ENCODE measurements at places on chromosomes 12 and 14.

DNA sequence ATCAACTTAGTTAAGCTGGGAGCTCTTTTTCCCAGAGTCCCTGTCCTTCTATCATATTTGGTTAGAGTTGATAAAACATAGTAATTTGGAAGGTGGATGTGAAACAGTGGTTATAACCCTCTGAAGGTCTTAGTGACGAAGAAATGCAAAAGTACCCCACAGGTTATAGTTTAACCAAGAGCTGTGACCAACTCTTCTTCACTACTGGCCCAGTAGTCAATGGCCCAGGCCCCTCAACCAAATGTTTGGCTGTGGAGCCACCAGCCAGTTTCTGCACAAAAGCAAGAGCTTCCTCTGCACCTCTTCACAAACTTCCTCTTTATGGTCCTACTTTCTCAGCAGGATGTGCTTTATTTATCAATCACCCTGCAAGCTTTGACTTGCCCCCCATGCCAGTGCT lies 132.6 kb downstream of the BMP4 start:
- no peak for DNase-seq

- DNase-seq = no peak
These were observed 20.5 kb downstream of the PPHLN1 start for GRCh38 chr12:42346403-42347002.

DNA sequence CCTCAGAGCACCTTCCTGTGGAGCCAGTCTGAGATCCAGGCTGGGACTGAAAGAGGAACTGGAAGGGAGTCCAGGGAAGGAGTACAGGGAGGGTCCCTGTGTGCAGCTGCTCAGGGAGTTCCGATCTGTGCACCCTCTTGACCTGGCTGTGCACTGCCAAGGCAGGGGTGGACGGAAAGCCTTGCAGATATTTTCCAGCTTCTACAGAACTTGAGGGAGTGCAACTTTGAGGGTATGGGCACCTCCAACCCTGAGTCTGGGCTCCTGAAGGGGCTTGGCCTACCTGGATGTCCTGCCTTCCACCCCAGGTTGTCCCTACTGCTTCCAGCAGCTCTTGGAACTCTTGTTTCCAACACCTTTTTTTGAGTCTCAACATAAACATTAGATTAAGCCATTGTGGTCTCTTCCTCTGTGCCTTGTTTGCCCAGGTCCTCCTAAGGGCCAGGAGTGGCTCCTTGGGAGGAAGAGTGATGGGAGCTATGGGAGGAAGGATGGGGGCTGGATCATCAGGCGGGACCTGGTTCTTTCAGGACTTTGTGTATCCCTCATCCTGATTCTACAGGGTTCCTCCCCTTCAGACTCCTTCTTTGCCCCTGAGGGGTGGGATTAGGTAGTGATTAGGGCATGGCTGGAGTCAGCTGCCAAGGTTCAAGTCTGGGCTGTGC lies 3.5 kb downstream of the KRT7 start:
- DNase-seq = no peak

GRCh38 chr12:91317306-91317705 lies 134.7 kb upstream of the DCN start:
- DNase-seq = no peak

DNA sequence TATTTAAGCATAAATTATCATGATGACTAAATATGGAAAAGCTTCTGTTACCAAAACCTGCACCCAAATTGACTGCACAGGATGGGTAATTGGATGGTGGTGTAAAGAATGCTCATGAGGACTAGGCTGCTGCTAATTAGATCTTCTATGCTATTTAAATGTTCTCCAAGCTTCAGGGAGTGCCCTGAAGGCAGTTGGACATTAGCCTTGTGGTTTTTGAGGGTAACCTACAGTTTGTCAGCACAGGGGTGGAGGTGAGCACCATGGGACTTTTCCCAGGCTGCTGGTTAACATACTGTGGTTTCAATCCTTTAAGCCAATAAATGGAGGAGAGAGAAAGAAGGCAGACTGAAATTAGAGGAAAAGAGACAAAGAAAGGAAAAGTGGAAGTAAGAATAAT lies 145.0 kb downstream of the WIF1 start:
- DNase-seq = no peak

DNA sequence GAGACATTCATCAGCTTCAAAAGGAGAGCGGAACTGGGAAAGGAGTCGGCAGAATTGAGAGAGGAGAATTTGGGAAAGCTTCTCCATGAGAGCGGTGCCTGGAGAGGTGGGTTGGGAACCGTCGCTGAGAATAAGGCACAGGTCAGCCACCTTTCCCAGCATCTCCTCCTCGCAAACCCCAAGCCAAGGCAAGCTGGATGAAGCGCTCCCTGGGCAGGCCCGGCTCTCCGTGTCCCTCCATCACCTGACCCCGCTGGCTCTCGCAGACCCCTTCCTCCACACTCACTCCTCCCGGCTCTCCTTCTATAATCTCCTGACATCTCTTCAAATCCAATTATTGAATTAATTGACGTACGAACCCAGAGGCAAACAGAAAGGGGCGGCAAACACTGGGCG lies 18.9 kb upstream of the ATP5MC2 start:
- no peak for DNase-seq

DNA sequence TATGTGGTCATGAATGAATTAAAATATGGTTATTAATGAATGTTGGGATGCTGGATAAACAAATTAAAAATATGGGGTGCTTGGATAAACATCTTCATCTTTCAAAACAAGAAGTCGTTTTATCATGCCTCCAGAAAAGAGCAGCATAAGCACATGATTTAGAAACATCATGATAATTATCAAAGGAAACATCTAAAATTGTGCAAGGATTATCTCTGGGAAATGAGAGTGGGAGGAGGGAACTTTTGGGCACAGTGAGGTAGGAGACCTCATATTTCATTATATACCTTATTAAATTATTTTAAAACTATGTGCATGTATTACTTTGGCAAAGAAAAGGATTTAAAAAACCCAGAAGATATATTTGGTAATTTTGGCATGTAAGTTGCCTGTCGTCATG lies 8.9 kb downstream of the C3AR1 start:
- DNase-seq = no peak

GRCh38 chr14:79570648-79571047 lies 640.7 kb downstream of the DIO2 start:
- no peak for DNase-seq

DNA sequence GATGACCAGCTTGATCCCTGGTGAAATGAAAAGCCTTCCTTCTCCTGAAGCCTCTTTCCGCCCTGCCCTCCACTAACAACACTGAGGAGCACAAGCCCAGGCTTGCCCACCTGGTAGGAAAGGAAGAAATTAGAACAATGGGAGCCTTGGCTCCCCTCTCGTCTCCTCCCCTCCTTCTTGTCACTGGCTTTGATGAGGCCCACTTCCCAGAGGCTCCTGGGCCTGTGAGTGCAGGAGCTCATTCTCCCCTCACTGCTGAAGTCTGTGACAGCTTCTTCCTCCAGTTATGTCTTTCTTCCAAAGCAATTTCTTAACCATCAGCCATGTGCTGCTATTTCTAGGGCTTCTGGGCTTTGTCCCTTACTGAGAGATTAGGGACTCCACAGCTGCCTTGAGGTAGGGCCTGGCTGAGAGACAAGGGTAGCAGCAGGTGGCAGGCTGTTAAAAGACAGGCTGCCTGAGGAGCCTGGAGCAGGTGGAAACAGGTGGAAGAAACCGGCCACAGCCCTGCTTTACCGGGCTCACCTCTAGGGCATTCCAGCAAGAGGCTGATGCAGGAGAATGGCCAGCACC lies 53.6 kb upstream of the SRSF5 start:
- DNase-seq = no peak

DNA sequence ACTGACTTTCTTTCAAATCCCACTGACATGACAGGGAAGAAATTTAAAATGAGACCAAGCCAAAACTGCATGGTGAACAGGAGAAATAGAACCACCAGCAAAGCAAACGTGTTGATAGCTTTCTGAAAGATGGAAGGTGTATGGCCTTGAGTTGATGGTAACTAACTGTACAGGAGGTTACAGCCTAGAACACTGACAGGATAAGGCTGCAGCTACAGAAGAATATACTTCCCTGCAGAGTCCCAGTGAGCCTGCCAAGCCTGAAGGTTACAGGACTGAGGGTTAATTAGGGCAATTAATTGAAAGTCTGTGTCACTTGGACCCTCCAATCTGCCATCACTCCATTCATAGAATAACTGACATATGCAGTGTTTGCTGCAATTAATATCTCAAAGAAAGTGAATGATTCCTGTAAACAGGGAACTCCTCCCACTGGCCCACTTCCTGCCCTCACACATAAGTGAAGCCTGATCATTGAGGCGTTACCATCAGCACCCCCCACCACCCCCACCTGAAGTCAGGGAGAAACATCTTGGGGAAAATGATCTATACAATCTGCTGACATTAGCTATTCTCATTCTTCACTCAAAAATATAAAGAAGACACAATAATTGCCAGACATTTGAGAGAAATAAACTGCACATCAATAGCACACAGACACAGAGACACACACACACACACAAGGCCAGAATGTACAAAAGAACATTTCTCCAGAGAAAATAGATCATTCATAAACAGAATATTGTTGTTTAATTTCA lies 73.4 kb downstream of the GTF2A1 start:
- no peak for DNase-seq

GRCh38 chr12:6763380-6763779 lies 2.8 kb upstream of the PTMS start:
- DNase-seq = no peak

DNA sequence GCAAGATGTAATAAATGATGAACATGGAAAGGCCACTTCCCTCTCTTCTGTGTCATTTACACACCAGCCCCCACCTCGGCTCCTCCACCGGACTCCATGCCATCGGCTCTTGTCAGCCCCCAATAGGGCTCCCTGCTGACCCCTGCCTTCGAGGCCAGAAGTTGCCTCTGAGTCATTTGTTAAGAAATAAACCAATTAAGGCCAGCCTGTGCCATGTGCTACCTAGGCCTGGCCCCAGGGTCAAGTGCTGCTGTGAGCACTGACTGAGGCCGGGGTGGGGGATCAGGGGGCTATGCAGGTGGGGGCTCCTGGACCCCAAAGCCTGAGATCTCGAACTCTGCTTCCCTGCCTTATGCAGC lies 53.2 kb downstream of the TESC start:
- DNase-seq = no peak

DNA sequence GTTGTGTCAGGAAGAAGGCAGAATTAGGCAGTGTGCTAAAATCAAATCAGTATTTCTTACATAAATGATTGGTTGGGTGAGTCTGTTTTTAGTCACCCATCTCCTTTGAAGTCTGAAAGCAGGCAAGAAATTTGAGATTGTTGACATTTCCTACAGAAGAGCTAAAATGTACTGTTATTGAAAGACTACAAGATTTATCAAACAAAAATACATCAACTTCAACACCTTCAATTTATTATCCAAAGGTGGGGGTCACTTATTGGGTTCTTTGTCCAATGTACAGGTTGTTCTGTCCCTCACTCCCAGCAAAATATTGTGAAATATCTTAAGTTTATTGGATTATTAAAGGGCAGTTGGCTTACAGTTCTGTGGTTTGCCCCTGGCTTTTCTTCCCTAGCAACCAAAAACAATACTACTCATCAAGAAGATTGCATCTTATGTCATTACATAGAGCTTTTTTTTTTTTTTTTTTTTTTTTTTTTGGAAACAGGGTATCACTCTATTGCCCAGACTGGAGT lies 20.6 kb upstream of the PKP2 start:
- DNase-seq = no peak

DNA sequence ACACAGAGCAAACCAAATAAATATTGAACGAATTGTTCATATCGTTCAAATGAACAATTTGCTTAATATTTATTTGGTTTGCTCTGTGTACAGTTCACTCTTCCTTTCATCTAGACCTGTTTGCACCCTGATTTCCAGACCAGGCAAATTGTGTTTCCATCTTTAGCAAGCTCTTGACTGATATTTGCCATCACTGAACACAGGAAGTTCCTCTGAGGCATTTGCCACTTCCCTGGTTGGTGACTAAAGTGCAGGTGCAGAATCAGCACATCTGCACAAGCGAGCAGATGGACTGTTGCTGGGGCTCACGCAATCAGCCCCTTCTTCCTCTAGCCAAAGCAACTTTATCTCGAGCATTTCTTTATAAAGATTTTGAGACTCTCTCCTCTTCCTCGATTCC lies 112.9 kb downstream of the DAAM1 start:
- DNase-seq = no peak

DNA sequence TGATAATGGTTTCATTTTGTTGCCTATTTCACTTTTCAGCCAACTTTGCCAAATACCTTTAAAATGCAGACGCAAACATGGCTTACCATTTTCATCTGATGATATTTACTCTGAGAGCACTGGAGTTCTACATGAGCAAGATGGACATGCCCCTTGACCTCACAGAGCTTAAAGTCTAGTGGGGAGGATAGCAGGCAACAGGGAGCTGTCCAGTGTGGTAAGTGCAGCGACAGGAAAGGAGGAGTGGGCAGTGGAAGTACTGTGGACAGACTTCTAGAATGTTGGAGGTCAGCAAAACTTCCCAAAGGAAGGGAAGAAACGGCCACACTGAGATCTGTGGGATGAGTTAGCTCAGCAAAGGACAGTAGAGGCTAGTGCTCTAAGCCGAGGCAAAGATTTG lies 25.3 kb downstream of the LRIG3 start:
- DNase-seq = no peak

- no peak for DNase-seq
These were observed 160.0 kb upstream of the FBXO33 start for GRCh38 chr14:39592116-39592789.

DNA sequence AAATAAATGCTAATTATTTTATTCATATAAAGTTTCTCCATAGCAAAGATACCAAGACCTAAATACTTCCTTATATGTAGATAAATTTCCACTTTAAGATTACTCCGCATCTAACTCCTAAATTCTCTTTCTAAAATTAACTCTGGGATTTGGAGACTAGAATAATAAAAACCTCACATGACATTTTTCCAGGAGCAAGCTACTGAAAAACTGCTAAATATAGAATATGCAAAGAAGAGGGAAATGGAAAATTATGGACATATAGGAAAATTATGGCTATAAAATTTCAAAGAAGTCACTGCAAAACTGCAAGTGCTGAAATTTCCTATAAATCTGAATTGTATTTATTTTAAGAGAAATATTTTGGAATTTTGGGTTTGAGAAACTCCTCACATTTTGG lies 186.2 kb downstream of the DUSP6 start:
- DNase-seq = no peak

DNA sequence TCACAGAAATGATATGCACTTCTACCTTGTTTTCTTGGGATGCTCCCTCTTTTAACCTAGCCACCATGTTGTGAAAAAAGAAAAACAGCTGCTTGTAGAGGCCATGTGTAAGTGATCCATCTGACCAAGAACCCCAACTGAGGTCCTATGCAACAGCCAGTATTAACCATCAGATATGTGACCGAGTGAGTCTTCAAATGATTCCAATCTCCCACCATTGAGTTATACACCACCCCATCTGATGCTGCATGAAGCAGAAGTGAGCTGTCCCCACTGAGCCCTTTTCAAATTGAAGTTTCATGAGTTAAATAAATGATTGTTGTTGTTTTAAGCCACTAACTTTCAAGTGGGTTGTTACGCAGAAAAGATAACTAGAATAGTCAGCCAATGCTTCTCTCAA lies 20.6 kb upstream of the USP15 start:
- no peak for DNase-seq
